Stimulated activated naive CD8-positive, alpha-beta T cell treated with anti-CD3 and anti-CD28 coated beads, Interleukin-15, Interleukin-2, amounts not matched to agents 100 U/mL and 50 U/mL, for 24 hours (primary cell): ENCODE measurements at places on chromosomes 3 and 15.

DNA sequence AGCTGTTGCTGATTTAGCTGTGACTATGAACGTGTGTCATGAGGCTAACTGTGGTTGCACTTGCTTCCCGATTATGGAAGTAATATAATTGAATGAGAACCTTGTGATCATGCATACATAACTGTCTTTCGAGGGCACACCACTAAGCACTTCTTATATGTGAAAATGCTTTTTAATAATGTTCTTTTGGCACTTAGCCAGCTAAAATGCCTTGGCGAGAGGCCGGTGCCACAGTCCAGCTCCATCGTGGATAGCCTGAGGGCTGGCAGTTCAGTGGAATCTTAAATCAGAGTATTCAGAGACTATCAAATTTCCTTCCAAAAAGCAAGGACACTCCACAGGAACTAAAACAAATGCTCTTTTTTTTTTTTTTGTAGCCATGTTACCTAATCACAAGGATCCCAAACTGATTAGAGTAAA, 161.6 kb upstream of the FRMD4B start:
- DNase-seq: no peak

DNA sequence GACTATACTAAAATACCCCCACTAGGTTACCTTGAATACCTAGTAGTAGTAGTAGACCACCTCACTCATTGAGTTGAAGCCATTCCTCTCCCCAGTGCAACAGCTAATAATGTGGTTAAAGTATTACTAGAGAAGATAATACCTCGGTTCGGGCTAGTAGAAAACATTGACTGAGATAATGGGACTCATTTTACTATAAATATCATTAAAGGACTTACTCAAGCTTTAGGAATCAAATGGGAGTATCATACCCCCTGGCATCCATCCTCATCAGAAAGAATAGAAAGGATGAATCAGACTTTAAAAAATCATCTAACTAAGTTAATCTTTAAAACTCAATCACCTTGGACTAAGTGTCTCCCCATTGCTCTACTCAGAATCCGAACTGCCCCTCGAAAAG, 49.0 kb upstream of the CACNA2D3 start:
- no peak for DNase-seq

DNA sequence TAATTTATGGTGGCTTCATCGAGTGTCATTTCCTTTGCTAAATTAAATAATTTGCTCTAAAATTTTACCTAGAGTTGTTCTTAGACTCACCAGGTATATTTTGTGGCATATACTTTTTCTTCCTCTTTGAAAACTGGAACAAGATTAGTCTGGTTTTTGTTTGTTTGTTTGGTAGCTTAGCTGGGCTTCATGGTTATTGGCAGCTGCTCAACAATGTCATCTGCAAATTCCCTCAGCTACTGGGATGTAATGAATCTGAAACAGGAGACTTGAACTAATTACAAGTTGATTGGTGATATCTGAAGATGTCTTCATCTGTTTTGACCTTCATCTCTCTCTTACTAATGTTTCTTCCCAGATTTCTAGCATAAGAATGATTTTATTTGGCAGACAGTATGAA, 270.5 kb upstream of the P2RY1 start:
- DNase-seq: no peak

- DNase-seq: no peak
These were observed 93.9 kb downstream of the ECT2 start for GRCh38 chr3:172844428-172844827.

- no peak for DNase-seq
These were observed 139.9 kb upstream of the TLE3 start for GRCh38 chr15:70237626-70238025.

DNA sequence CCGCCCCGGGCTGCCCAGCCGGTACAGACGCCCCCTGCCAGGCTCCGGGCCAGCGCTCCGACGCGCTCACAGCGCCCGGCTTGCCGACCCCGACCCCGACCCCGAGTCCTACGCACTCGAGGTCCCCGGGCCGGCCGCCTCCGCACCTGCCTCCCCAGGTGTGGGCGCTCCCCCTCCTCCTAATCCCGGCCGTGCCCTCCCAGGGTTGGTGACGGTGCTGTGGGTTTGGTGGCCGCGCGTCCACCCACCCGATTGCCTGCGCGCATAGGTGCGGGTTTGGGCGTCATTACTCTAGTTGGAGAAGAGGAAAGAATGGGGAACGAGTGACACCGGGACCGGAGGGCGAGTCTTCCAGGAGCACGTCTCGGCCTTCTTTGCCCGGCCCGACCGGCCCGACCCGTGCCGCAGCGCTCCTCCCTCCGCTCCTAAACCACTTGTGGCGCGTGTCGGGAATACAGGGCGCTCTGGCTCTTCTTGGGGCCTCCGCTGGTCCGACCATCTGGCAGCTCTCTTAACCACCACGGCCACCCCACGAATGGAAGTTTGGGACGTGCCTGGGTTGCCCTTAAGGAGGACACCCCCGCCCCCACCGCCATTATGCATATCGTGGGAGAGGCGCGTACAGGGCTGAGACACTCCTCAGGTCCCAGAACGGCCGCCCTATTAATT, 810 bp upstream of the THRB start:
- no peak for DNase-seq

- DNase-seq: no peak
These were observed 63.2 kb downstream of the PXYLP1 start for GRCh38 chr3:141294848-141295247.

- no peak for DNase-seq
These were observed 98.6 kb downstream of the RPL39L start for GRCh38 chr3:187040516-187041361.

DNA sequence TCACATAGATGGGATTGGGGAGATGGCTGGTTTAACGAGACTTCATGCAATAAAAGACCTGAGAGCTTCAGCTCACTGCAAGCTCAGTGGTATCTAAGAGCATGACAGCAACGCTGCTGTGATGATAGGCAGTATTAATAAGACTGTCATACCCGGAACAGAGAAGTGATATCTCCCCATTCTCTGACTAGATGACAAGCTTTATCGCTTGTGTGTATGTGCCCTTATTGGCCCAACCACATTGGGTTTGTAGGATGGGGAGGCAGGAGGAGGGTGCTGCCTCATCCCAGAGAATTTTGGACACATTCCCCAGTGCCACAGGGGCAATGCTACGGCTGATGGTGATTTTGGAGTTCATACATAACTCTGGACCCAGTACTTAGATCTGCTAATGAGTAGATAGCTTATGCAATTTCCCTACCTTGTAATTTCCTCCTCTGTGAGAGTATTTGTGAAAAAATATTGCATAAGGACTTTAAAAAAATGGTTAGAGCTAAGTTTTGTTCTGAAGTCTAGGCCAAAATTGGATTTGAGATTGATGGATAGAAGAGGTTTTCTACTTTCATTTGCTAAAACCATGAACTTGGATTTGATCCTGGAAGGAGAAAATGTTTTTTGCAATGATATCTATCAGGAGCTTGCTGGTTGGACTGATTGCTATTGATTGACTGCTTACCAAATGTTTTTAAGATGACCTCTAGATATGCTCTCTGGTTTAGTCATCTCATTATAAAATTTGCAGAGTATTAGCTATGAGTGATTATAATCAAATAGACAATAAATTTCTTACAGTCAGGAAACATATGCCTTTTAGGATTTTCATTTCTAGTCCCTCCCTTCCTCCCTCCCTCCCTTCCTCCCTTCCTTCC, 14.0 kb upstream of the TMEM212 start:
- DNase-seq: no peak

DNA sequence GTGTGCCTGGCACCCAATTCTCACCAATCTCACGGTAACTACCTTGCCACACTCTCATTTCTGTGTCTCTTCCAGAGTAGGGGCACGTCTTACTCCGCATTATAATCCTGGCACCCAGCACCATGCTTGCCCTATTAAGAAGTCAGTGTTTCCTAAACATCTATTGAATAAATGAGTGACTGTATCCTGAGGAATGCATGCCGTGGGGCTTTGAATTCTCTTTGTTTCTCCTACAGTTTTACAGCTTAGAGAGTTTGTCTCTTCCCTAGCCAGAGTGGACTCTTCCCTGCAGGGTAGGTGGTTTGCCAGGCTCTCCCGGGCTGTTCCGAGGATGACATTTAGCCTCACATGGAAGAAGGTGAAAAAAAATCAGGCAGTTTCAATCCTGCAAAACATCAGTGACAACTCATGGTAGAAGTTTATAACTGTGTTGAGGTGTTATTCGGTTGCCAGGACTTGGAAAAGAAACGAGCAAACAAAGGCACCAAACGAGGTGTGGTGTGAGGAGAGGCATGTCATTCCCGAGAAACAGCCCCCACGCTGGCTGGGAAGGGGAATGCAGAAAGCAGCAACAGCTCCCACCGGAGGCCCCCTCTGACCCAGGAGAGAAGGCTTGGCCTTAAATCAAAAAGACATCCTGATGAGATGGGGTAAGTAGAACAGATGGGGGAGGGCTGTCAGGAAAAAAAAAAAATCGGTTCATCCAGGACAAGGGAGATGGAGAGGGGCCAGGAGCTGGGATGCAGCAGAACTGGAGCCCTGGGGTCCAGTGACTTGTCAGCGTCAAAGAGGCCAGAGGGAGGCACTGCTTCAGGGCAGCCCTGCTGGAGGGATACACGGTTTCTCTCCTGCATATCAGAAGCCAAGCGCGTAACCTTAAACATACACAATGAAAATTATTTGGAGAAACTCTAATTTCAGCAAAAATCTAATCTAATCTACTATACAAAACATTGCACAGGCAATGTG, 168.4 kb upstream of the ARRDC4 start:
- no peak for DNase-seq

DNA sequence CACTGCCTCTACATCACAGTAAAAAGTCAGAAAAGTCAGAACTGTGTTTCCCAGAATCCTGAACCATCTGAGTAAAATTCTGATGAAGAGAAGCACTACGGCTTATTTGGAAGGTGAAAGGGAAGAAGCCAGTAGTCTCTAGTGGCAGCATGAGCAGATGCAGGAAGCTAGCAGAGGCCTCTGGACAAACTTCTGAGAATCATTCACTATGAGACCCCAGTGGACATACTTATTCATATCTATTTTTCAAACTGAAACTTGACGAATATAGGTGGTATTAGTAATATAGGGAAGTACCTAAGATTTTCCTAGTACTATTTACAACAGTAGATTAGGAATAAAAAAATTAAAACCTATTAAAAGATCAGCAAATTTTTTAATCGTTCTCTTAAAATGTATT, 272.8 kb upstream of the TTC14 start:
- no peak for DNase-seq

DNA sequence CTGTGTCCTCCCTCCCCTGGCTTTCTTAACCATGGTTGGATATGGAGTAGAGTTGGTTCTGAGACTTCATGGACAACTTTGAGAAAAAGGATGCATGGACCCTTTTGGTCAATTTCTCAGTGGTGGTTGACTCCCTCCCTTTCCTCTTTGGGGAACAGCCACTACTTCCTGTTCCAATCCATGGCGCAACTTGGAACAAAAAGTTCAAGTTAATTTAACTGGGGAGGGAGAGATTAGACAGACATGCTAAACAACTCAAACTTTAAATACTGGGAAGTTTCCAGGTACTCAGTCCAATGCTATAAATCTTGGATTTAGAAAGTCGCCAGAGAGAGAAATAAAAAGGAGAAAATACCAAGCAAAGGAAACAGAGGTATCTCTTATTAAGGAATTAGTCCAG, 202.2 kb downstream of the PDZRN3 start:
- no peak for DNase-seq

- DNase-seq: no peak
These were observed 37.2 kb downstream of the TRIM42 start for GRCh38 chr3:140715035-140715434.

GRCh38 chr15:100438570-100438969, 90.2 kb downstream of the CERS3 start:
- DNase-seq: peak; percentile 24

GRCh38 chr15:39695793-39696192, 86.8 kb downstream of the FSIP1 start:
- no peak for DNase-seq

DNA sequence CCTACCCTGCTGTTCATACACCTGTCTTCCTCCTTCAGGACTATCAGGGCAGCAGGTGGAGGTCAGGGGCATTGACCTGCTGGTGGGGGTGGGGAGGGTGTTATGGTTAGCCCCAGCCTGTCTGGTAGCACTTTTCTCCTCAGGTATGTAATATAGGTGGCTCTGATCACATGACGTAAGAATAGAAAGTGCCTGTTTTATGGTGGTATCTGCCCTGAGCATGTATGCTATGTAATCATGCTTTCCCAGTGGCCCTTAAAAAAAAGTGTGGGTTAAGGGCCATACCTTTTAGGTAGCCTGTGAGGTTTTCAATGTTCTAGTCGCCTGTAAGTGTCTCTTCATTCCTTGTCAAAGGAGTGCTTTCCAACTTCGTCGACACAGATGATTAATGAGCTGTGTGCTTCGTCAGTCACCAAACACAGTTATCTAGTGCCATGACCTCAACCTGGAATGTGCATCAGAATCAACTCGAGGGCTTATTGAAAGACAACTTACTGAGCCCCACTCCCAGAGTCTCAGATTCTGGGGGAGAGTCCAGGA, 86.3 kb downstream of the KLHL25 start:
- DNase-seq: no peak

DNA sequence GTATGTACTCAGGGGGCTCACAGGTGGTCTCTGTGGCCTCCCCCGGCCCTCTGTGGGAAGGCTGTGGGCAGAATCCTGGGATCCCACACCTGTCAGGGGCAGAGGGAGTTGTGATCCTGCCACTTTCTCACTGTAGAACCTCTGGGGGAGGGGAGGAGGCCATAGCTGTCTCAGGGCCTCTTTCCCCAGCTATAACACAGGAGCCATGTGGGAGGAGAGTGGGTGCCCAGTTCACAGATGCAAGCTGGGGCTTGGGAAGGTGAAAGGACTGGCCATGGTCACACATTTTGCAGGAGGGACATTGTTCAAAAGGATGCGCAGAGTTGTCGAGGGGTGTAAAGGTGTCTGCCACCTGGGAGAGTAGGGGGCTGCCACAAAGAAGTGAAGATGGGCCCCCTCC, 11.7 kb downstream of the MAPKAPK3 start:
- DNase-seq: no peak

- DNase-seq: no peak
These were observed 25.2 kb downstream of the UBE2E1 start for GRCh38 chr3:23830869-23831484.

GRCh38 chr3:36734742-36735141, 29.6 kb downstream of the DCLK3 start:
- no peak for DNase-seq
